Fibroblast of skin of right biceps (primary cell): ENCODE measurements at places on chromosomes 5 and 9.

GRCh38 chr5:140239939-140240700 lies 62.8 kb downstream of the PFDN1 start:
- DNase-seq: peak; percentile 59

DNA sequence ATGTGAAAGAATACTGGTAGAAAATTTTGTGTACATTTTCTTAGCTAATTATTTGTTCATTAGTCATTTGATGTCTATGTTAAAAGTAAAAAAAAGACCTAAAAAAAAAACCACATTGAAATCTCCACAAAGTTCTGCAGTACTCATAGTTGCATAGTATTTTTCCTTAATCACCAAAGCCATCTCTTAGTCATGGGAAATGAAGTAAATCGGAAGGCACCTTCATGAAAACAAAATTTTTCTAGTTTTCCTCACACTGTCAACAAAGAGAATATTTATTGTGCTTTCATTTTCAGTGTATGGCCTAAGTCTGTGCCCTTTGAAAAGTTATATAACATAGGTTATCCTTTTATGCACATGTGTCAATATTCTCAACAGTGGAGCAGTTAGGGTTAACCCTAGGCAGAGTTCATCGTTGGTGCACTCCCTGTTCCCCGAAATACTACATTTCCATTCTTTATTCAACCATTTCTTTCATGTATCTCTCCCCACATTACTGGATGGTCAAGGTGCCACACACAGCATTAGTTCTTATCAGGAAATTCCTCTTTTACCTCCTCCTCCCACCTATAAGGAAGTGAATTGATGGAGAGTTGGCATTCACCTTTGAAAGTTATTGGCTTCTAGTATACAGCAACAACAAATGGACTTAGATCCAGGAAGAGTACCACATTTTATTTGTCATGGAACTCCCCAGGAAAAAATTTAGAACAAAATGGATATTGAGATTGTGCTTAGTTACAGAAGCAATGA lies 93.1 kb downstream of the NUDT12 start:
- DNase-seq: peak; percentile 62

GRCh38 chr5:5290674-5291334 lies 131.7 kb upstream of the ICE1 start:
- no peak for DNase-seq

GRCh38 chr5:117590944-117591343 lies 1016.3 kb upstream of the SEMA6A start:
- DNase-seq: peak; percentile 21

- peak; percentile 71 for DNase-seq
Measured at GRCh38 chr9:124110307-124110915, 98.8 kb downstream of the LHX2 start.

DNA sequence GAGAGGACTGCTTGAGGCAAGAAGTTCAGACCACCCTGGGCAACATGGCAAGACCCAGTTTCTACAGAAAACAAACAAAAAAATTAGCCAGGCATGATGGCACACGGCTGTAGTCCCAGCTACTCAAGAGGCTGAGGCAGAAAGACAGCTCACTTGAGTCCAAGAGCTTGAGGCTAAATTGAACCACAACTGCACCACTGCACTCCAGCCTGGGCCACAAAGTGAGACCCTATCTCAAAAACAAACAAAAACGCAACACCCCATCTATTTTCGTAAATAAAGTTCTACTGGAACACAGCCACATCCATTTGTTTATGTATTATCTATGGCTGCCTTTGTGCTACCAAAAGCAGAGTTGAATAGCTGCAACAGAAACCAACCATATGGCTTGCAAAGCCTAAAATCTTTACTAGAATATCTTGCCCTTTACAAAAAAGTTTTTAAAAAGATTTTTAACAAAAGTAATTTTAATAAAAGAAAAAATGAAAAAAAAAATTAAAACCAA lies 67.5 kb downstream of the SETX start:
- DNase-seq: no peak

- no peak for DNase-seq
Measured at GRCh38 chr9:21684231-21684630, 118.2 kb upstream of the MTAP start.

- DNase-seq: peak; percentile 5
Measured at GRCh38 chr5:173383711-173384110, 55.5 kb upstream of the STC2 start.

- no peak for DNase-seq
Measured at GRCh38 chr9:81174023-81174422, 515.3 kb downstream of the TLE1 start.

DNA sequence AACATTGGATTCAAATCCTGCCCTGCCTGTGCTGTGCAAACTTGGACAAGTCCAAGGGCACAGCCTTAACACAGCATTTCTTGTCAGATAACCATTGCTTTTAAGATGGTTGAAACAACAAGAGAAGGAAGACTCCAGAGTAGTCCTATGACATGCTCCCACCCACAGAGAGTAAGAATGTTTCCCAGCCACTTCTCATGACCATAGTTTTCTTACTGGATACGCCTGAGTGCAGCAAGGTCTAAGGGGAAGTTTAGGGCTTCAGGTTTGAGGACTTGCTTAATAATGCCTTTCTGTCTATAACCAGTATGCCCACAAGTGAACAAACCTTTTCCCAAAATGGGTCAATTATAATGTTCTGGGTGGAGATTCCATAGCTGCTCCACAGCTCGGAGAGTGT lies 126.4 kb downstream of the SLF1 start:
- DNase-seq: no peak

DNA sequence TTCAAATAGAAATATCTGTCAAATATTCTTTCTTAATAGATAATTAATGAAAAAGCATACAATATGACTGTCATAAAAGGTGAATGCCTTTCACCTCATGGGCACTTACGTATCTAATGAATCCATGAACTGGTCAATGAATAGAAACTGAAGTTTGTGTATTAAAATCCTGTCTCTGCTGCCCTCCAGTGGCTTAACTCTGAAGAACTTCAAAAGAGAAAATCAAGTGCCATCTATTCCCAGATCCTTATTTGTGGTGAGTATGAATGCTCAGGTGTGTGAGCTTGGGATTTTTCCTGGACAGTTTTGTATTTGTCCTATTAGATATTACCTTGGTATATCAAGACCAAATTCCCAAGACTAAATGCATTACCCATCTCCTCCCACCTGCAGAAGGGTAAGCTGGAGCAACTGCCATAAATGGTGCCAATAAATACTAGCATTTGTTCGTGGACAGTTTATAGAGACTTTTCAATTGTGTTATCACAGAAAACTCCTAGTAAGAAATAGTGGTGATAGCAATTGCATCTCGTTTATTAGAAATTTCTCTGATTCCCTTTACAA lies 44.0 kb upstream of the SVEP1 start:
- DNase-seq: peak; percentile 55

GRCh38 chr5:167968837-167969236 lies 322.6 kb upstream of the WWC1 start:
- peak; percentile 54 for DNase-seq

DNA sequence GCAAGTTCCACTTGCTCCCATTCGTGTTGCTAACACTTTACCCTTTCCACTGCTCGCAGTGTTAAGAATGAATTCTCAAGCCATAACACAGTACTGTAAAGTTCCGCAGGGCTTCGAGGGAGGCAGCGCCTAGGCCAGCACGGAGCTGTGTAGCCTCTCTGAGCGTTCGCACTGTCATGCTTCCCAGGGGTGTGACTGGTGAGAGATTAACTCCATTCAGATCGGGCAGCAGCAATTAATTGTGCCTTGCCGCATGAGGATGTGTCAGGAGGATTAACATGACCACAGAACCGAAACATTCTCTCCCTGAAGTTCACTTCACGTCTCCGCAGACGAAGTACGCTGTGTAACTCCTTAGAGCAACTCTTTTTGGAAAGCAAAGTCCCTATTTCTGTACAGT lies 23.2 kb downstream of the ZBTB34 start:
- DNase-seq: no peak

GRCh38 chr5:32551194-32551593 lies 34.2 kb upstream of the SUB1 start:
- DNase-seq: no peak

- DNase-seq: peak; percentile 75
Measured at GRCh38 chr5:72015103-72015548, 92.1 kb upstream of the MAP1B start.

- peak; percentile 2 for DNase-seq
Measured at GRCh38 chr9:74556685-74557084, 59.5 kb downstream of the RORB start.

GRCh38 chr5:1101961-1102713 lies 9.7 kb downstream of the SLC12A7 start:
- DNase-seq: no peak

DNA sequence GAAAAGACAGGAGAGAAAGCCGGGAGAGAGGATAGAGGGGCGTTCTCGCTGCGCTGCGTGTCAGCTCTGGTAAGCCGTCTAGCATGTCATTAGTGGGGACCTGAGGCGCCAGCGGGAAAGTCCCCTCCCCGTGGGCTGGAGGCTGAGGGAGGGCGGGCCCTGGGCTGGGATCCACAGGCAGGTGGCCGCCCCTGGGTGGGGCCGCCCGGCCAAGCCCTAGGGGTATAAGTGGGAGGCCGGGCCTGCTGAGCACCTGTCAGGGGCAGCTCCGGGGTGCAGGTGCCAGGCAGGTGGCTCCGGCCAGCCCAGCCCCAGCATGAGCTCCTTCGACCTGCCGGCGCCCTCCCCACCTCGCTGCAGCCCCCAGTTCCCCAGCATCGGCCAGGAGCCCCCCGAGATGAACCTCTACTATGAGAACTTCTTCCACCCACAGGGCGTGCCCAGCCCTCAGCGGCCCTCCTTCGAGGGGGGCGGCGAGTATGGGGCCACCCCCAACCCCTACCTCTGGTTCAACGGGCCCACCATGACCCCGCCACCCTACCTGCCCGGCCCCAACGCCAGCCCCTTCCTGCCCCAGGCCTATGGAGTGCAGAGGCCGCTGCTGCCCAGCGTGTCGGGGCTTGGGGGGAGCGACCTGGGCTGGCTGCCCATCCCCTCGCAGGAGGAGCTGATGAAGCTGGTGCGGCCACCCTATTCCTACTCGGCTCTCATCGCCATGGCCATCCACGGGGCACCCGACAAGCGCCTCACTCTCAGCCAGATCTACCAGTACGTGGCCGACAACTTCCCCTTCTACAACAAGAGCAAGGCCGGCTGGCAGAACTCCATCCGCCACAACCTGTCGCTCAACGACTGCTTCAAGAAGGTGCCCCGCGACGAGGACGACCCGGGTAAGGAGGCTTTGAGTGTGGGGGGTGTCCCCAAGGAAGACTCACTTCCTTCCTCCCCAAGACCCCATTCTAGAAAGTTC lies at the start of gene FOXI1:
FOXI1 (plus strand) TSS at position 256 of the 970 bp plus-strand sequence; CDS start at position 317, 61 bp downstream.
- no peak for DNase-seq

DNA sequence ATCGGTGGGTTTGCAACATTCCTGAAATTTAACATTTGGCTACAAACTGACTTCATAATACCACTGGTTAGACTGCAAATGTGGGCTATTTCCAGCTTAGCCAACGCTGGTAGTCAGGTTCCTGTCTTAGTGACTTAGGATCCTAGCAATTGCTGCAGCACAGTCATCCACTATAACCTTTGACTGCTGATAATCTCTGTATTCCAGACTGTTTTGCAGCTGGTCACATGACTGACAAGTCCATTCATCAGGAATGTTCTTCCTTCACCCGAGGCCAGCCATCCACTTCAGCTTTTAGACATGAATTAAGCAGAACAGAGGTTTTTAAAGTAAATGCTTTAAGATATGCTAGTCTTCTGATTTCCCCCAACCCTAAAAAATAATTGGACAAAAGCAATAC lies 425.9 kb upstream of the MPDZ start:
- DNase-seq: peak; percentile 53

GRCh38 chr5:137385064-137385463 lies 114.1 kb downstream of the SPOCK1 start:
- DNase-seq: no peak

DNA sequence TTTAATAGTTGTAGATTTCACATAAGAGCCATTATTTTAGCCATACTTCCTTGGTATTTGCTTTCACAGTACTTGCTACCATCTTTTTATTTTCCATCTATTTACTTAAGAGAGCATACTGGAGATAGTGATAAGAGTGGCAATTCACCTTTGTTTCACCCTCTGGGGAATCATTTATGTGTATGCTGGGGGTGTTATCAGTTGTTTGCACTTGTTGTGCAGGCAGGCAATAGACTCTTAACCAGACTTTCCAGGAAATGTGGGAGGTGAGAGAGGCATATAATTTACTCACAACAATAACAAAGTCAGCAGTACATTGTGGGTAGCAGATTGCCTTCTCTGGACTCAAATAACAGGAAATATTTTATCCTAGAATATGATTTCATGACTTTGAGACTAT lies 1018.3 kb downstream of the CDH12 start:
- no peak for DNase-seq

DNA sequence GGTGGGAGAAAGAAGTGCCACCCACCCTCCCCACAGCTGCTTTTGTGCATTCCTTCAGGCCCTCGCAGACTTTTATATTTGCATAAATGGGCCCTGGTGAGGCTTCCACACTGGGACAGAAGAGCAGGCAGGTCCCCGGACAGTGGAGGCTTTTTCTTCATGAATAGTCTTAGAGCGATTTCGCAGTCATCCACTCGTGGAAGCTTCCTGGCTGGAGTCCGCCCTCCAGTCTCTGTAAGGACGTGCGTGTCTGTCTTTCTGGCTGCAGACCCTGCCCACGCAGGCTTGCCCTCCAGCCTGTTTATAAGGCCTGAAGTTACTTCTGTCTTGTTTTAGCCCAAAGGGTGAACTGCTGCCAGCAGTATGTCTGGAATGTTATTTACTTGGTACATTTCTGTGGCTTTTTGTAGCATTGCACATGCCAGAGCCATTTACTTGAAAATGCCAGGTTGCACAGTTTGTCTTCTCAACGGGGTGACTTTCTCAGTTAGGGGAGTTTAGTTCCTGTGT lies 195.7 kb downstream of the AOPEP start:
- DNase-seq: peak; percentile 96

- DNase-seq: peak; percentile 91
Measured at GRCh38 chr9:109975574-109976295, 195.7 kb downstream of the PALM2AKAP2 start.

DNA sequence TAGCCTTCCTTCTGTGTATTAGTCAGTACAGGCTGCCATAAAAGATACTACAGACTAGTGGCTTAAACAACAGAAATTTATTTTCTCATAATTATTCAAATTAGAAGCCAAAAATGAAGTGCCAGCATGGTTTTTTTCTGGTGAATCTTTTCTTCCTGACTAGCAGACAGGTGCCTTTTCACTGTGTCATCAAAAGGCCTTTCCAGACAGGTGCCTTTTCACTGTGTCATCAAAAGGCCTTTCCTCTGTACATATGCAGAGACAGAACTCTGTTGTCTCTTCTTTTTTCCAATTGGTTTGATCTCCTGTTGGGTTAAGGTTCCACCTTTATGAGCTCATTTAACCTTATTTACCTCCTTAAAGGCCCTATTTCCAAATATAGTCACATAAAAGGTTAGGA lies 599.9 kb downstream of the ISL1 start:
- no peak for DNase-seq

- no peak for DNase-seq
Measured at GRCh38 chr5:56837381-56837780, 22.0 kb downstream of the MAP3K1 start.

DNA sequence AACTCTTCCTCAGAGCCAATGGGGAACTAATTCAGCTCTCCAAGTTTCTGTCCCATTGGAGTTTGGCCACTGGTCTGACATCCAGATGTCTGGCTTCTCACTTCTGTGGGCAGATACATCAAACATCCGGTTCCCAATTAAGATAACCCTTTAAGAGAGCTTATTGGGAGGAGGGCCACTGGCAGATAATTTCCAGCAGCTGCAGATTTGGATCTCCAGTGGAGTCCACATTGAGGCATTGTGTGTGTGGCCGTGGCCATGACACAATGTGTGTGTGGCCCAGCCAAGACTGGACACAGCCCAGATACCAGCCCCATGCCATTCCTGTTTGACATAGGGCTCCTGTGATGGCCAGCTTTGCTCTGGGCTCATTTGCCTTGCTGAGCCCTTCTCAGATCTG lies 110.5 kb upstream of the MAP1B start:
- no peak for DNase-seq

GRCh38 chr5:43425983-43426382 lies 13.8 kb upstream of the CCL28 start:
- peak; percentile 63 for DNase-seq
